NCI-H1105 (cell line): ENCODE measurements at places on chromosomes 2 and 18.

DNA sequence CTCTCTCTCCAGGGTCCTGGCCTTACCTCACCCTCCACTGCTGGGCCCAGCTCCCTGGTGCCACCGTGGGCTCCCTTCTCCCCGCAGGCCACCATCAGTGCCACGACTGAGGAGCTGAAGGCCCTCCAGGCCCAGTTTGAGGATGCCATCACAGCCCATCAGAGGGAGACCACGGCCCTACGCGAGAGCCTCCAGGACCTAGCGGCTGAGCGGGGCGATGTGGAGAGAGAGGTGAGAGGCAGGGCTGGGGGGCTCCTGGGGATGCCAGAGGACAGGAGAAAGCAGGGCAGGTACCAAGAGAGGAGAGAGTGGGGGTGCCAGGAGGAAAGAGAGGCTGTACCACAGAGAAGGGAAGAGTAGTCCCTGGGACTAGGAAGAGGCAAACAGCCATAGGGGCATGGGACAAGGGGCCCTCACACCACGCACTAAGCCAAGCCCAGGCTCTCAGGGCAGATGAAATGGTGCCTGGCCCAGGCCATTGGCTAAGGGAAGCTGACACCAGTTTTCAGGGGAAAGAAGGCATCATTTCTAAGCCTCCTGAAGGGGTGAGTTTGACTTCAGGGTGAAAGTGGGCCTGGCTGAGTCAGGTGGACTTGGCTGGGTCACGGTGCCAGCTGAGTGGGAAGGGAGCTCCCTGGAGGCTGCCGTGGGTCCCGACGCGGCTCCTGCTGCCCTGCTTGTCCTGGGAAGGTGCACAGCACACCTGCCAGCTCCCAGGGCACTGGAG is 39.0 kb upstream of the SNED1 start:
- DNase-seq = no peak

- no peak for DNase-seq
Measured at GRCh38 chr2:12769492-12770105, 52.9 kb downstream of the TRIB2 start.

GRCh38 chr2:129330504-129330903 is 649.0 kb upstream of the RAB6C start:
- DNase-seq = no peak

DNA sequence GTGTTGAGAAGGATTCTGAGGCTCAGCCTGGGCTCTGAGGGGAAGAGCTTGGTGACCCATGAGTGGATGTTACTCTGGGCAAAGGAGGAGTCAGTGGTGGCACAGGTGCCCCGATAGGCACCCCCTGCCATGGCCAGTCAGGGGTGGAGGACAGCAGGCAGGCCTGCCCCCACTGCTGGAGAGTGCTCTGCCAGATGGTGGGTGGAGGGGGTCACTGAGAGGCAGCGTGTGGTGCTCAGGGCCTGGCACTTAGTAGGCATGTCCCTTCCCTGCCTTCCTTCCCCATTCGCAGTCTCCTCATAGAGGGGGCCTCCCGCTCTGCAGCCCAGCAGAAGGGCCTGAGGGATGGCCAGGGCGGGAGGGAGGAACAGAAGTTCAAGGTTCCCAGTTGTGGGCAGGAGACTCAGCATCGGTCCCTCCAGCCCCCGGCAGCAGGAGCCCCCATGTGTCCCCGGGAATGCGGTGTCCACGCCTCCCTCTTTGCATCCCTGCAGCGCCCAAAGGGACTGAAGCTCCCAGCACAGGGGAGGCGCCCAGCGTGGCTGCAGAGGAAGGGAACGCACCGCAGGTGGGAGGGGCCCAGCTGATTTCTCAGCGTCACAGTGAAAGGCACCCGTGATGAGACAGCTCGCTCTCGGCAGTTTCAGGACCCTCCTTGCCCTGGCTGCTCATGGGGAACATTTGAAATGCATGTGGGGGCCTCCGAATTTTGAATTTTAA is 5.7 kb upstream of the SNED1 start:
- no peak for DNase-seq

DNA sequence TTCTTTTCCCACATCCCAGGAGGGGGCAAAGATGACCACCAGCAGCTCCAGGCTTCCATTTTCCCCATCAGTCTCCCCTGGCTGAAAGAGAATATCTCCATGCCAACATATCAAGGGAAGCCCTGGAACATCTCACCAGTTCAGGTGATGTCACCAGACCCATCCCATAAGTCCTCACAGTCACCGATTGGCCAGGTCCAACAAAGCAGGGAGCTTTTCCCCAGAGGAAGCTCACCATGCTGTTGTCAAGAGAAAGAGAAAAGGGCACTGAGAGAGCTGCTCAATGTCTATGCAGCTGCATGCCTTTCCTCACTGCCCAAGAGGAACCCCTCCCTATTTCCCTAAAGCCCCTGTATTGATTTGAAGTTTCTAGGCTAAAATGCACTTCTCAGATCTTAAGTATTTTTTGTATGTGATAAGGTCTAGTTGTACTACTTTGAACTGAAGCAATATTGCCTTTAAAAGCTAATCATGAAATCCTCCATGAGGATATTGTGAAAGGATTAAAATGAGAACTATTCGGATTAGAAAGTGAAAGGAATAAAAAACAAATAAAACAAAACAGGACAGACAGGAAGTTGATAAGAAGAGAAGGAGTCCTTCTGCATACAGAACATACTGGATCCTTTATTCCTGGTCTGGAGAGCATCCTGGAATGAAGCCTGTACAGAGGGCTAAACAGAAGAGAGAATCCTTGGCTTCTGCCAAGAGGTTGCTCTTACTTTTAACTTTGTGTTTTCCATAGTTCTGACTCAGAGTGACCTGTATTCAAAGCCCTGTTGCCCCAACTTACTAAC is 45.2 kb upstream of the CTIF start:
- no peak for DNase-seq

- no peak for DNase-seq
Measured at GRCh38 chr2:201858281-201859184, 52.2 kb downstream of the CDK15 start.

- DNase-seq = no peak
Measured at GRCh38 chr2:61662990-61663389, 124.8 kb upstream of the XPO1 start.

GRCh38 chr2:19504400-19505198 is 146.2 kb upstream of the OSR1 start:
- DNase-seq = no peak

GRCh38 chr2:5826979-5827655 is 134.9 kb downstream of the SOX11 start:
- no peak for DNase-seq

GRCh38 chr2:136127356-136127755 is 9.4 kb upstream of the CXCR4 start:
- no peak for DNase-seq

- no peak for DNase-seq
Measured at GRCh38 chr2:180980943-180981911, 822 bp downstream of the UBE2E3 start.

DNA sequence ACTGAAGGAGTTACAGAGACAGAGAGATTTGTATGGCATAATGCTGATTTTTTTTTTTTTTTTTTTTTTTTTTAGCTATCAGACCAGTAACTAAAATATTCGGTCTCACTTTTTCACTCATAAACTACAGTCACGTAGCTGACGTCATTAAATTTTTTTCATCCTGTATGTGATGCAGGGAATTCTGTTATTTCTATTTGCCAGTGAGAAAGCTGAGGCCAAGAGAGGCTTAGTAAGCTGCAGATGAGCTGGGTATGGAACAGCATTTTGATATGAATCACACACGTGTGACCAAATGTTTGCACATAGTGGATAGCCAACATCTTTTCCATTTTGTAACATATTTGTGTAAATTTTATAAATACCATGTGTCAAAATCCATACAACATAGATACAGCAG is 79.1 kb upstream of the EPB41L3 start:
- no peak for DNase-seq
